Stomach (tissue), 19 donors: ENCODE measurements at places on chromosomes 7 and 10. TPM values are rescaled to one million over a fixed set of nuclear protein-coding genes. Genes with fewer than 3 reads are reported as not detected.
A peak's percentile ranks its signal among the peaks of the same experiment; 100 is the strongest.

MOGAT3 gene
- total RNA-seq = 2.3 TPM

DNA sequence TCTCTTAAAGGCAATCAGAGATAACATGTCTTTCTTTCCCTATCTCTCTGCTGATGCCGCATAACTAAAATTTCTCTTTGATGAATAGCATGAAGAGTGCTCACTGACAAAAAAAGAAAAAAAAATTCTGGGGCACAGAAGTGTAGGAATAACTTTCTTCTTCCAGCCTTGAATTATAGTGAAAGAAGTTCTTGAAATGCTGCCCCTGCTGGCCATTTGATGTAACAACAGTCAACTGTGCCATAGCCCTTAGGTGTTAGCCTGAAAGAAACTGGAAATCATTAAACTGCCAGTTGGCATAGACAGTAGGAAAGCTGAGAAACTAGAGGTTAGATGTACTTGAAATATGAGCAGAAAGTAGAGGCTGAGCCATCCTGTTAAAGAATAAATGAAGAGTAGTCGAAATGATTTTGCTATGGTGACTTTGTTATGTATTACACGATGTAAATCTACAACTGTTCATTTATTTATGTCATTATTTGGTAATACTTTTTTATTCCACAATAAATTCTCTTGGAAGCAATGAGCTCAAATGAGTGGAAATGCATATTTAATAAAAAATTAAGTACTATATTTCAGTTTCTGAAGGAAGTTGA is 48.3 kb upstream of the FAM171A1 start:
- no peaks in the 10 kb centered on the region for H3K27me3 ChIP-seq
- no peaks in the 10 kb centered on the region for H3K4me1 ChIP-seq
- no peak overlapping the region for H3K4me3 ChIP-seq
- peak; percentile 64 for DNase-seq
- no peaks in the 10 kb centered on the region for H3K36me3 ChIP-seq
- no peak overlapping the region for H3K27ac ChIP-seq

EXOC6 gene
- total RNA-seq = 19.1 TPM

TMEM270 gene
- total RNA-seq = not detected

EBF3 gene
- not detected for total RNA-seq

- DNase-seq = peak; percentile 74
- H3K4me1 ChIP-seq = no peaks in the 10 kb centered on the region
- no peaks in the 10 kb centered on the region for H3K36me3 ChIP-seq
- peaks cover 37% of the 10 kb centered on the region for H3K27me3 ChIP-seq
- H3K27ac ChIP-seq = no peak overlapping the region
These were observed 68.2 kb downstream of the MYL10 start for GRCh38 chr7:101560856-101561255.
